ENCODE measurements at places on chromosomes 11 and 22. TPM values are rescaled to one million over a fixed set of nuclear protein-coding genes. Genes with fewer than 3 reads are reported as not detected.

Gene RCN1
- total RNA-seq, result 20.3 TPM

Gene NARS2
- total RNA-seq, result 8.8 TPM

DNA sequence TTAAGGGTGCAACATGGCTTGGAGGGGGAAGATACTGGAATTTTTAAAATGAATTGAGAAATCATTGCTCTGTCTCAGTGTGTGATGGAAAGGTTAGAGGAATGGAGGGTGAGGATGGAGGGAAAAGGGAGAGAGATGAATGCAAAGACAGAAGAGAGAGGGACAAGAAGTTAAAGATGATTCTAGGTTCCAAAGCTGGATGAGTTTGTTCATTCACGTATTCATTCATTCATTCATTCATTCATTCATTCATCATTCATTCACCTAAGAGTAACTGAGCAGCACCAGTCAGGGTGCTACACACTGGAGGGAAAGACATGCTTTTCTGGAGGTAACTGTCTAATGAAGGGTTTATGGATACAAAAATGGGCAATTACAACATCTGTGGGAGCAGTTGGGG, 209.2 kb downstream of the GRIK4 start:
- DNase-seq, result no peak

- DNase-seq, result no peak
These were observed 199.0 kb downstream of the ETS1 start for GRCh38 chr11:128388206-128388815.

DNA sequence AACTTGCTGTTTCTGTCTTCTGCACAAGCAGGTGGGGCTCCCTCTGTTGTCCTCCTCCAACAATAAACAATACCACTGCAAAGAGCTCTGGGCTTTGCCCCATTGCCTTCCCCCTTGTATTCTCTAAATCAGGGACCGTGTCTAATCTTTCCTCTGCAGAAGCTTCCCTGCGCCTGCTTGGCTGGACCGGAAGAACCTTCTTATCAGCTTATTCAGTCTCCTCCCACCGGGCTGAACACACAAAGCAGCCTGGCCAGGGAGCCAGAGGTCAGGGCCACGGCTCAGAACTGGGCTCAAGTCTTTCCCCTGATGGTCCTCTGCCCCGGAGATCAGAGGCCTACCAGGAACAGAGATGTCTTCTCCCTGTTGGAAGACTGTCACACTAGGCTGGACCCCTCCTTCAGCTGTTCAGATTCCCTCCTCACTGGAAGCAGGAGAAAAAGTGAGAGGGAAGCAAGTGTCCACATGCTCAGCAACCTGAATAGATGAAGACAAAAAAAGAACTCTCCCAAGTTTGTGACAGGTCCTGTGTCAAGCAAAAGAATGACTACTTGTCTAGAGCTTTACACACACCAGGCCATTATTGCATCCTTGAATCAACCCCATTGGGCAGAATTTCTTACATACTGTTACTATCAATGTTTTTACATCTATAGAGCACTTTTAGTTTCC, 63.7 kb downstream of the RAB30 start:
- DNase-seq, result no peak

DNA sequence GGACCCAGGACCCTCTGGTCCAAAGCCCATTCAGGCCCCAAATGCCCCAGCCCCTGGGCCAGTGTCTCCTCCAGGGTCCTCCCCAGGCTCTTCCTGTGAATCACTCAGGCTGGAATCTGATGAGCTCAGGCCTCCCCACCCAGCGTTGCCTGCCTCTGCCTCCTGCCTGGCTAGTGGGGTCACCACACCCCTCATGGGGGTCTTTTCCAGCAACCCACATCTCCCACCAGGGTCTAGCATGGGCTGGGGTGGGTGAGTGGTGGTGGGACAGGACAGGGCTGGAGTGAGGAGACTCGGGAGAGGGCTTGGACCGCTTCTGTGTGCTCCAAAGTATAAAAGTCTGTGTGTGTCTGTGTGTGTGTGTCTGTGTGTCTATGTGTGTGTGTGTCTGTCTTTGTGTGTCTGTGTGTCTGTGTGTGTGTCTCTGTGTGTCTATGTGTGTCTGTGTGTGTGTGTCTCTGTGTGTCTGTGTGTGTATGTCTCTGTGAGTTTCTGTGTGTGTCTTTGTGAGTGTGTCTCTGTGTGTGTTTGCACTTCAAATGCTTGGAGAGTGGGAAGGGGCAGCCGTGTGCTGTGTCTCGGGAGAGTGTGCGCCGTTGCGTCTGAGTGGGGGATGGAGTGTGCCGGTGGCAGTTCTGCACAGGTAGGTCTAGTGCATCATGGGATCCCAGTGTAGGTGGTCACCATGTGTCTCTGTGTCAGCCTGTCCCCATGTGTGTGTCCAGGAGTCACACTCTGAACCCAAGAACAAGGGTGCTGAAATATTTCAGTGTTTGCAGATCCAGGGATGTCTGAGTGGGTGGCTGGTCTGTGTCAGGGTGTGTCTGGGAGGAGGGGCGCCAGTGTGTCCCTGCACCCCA, 8.8 kb downstream of the RIN1 start:
- no peak for DNase-seq

Gene FAM111B
- 1.2 TPM for total RNA-seq

- DNase-seq, result no peak
These were observed 13.5 kb upstream of the MYEOV start for GRCh38 chr11:69280451-69280850.
